ENCODE measurements at places on chromosomes 12 and 14.

- DNase-seq, result no peak
Measured at GRCh38 chr12:67664171-67664570, 15.6 kb downstream of the DYRK2 start.

DNA sequence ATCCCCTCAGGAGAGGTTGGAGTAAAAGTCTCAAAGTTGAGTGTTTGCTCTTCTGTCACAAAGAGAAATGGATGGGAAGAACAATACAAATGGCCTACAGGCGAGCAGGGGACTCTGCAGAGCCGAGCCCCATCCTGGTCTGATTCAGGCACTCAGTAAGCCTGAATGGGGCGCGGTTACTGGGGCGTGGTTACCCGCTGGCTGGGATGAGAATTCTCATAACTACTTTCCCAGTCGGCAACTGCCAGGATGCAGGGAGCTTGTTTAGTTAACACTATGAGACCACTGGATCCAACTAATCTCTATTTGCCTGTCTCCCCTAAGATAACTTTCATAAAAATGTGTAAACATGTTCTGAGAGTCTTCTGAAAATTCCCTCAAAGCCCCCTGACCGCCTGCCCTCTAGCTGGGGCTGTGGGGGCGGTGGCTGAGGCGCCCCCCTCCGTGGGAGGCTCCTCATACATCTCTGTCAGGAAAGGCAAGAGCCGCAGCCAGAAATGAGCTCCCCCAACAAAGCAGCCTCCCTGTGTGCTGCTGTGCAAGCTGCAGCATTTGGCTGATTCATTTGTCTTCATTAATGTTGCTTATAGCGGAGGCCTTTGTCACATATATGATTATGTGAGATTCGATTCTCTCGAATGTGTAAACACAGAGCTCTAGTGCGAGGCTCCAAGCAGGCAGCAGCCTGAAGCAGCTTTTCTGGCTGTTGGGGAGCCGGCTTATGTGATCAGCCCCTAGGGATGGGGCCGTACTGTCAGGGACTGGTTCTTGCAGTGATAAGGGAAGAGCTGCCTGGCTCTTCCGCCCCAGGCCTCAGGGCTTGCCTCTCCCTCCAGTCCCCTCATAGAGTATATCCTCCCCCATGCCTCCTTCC lies 126.1 kb upstream of the ARHGAP5 start:
- no peak for DNase-seq

- DNase-seq, result no peak
Measured at GRCh38 chr14:24409956-24410355, 11.2 kb downstream of the NYNRIN start.

GRCh38 chr14:75280831-75281653 lies 2.4 kb downstream of the FOS start:
- no peak for DNase-seq

DNA sequence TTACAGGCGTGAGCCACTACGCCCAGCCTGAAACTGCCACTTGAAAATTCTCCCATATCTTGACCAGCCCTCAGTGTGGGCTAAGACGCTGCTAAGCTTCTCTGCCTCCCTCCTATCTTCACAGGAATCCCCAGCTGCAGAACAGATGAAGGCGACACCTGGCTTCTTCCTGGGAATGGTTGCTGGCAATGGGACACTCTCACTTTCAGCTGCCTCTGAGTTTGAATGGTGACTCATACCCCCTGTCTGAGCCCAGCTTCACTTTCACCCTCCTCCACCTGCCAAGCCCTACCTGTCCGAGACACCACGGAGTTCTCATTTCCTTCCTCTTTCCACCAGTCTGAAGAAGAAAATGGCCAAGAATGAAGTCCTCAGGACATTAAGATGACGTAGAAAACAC lies 18.3 kb upstream of the VASH1 start:
- DNase-seq, result no peak
